ENCODE measurements at places on chromosomes 16 and 17. TPM values are rescaled to one million over a fixed set of nuclear protein-coding genes. Genes with fewer than 3 reads are reported as not detected.

The CTF1 gene
- total RNA-seq = 0.13 TPM

The SLC35G6 gene
- total RNA-seq = not detected

The NPIPB6 gene
- total RNA-seq = 0.55 TPM

The GLTPD2 gene
- not detected for total RNA-seq

The MSI2 gene
- 74.8 TPM for total RNA-seq

The ARL5C gene
- not detected for total RNA-seq

GRCh38 chr16:27739606-27740357 lies 189.8 kb downstream of the KATNIP start:
- DNase-seq = no peak

- DNase-seq = no peak
These were observed 4.8 kb upstream of the GLG1 start for GRCh38 chr16:74611721-74612120.

GRCh38 chr17:10499950-10500349 lies 18.4 kb downstream of the MYH1 start:
- no peak for DNase-seq

GRCh38 chr17:18041776-18042175 lies 2.6 kb downstream of the GID4 start:
- peak; percentile 26 for DNase-seq

- no peak for DNase-seq
These were observed 50.5 kb downstream of the ASIC2 start for GRCh38 chr17:33242375-33243124.
